ENCODE measurements at places on chromosomes 12 and 14. TPM values are rescaled to one million over a fixed set of nuclear protein-coding genes. Genes with fewer than 3 reads are reported as not detected.

DNA sequence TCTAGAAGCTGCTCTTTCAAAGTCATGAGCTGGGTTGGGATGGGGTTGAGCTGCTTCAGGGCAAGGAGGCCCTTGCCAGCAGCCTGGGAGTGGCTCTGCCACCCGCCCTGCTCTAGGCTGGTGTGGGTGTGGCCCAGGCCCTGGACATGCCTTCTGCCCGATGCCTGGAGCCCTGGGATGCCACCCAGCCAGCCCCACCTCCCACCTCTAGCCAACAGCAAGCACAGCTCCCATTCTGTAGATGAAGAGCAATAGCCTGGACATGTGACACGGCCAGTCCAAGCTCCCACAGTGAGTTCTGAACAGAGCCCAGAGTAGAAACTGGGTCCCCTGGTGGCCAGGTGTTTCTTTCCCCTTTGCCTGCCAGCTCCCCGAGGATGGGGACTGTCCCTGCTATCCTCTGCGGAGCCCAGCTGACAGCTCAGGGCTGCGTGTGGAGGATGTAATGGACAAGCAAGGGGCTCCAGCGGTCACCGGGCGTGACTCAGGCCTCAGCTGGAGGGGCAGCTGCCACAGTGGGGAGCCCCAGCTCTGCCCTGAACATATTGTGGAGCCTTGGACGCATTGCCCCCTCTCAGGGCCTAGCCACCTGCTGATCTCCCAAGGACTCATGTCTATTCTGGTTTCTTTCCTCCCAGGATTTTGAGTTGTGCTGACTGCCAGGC lies 165.2 kb downstream of the TSPAN9 start:
- DNase-seq: no peak
- H3K27me3 ChIP-seq: no peaks in the 10 kb centered on the region
- no peaks in the 10 kb centered on the region for H3K36me3 ChIP-seq
- H3K4me1 ChIP-seq: no peaks in the 10 kb centered on the region
- H3K27ac ChIP-seq: no peak overlapping the region
- no peak overlapping the region for H3K4me3 ChIP-seq

Gene VRTN
- total RNA-seq: not detected

DNA sequence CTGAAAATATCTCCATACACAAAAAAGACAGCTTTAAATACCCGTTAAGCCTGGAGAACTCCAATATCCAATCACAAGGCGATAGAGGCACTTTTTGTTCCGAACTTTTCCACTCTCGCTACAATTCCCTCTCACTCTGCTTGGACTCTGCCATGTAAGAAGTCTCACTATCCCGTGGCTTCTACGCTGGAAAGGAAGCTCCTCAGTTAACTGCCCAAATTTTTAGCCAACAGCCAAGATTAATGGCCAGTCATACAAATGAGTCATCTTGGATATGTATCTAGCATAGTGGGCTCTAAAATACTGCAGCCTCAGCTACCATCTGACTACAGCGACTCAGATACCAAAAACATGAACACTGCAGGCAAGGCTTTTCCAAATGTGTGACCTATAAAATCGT lies 45.5 kb upstream of the RERGL start:
- DNase-seq: no peak
- no peak overlapping the region for H3K27ac ChIP-seq
- H3K27me3 ChIP-seq: no peaks in the 10 kb centered on the region
- no peaks in the 10 kb centered on the region for H3K4me1 ChIP-seq
- H3K36me3 ChIP-seq: no peaks in the 10 kb centered on the region

DNA sequence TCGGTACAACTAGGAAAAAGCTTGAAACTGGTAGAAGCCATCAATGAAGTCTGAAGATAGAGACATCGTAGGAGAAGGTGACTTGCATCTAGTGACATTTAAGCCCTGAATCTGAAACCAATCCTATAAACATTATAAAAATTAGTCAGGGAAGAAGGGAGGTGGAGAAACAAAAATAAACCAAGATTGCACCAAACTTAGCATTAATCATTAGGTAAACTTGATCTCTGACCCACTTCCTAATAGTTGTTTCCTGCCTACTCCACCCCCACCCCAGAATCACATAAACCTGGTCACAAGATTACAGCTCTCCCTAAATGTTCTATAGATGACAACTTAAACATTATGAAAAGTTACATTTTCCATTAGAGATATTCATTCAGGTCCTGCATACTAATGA lies 40.4 kb downstream of the TSPAN19 start:
- peak overlapping the region; percentile 63 for H3K27ac ChIP-seq
- peaks cover 6% of the 10 kb centered on the region for H3K4me1 ChIP-seq
- no peaks in the 10 kb centered on the region for H3K27me3 ChIP-seq
- H3K4me3 ChIP-seq: no peak overlapping the region
- H3K36me3 ChIP-seq: no peaks in the 10 kb centered on the region

- no peak overlapping the region for H3K27ac ChIP-seq
- no peak overlapping the region for H3K4me3 ChIP-seq
- no peaks in the 10 kb centered on the region for H3K36me3 ChIP-seq
- DNase-seq: no peak
Measured at GRCh38 chr14:38790916-38791315, 312.1 kb downstream of the SEC23A start.

DNA sequence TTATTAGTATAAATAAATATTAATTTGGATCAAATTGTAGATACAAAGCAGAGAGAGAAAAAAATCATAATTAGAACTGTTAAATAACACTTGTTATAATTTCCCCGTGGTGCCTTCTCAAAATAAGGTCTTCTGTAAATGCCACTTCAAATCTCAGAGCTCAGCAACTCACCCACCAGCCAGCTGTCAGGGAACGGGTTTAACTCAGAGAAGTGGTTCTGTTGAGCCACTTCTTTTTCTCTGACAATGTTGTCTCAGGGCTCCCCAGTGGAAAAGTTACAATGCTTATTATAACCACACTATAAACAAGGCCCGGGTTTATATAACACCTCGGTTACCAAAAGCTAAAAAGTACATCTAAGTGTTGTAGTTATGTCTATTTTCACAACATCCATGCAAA lies 452.6 kb downstream of the GLT1D1 start:
- no peak for DNase-seq
- H3K27me3 ChIP-seq: no peaks in the 10 kb centered on the region
- H3K4me3 ChIP-seq: no peak overlapping the region
- no peaks in the 10 kb centered on the region for H3K36me3 ChIP-seq
- no peak overlapping the region for H3K27ac ChIP-seq

Gene MYF5
- total RNA-seq: not detected

GRCh38 chr12:96687719-96688118 lies 198.3 kb downstream of the CFAP54 start:
- H3K4me1 ChIP-seq: no peaks in the 10 kb centered on the region
- H3K36me3 ChIP-seq: no peaks in the 10 kb centered on the region
- DNase-seq: no peak
- peaks cover 2% of the 10 kb centered on the region for H3K27me3 ChIP-seq
- H3K4me3 ChIP-seq: no peak overlapping the region

DNA sequence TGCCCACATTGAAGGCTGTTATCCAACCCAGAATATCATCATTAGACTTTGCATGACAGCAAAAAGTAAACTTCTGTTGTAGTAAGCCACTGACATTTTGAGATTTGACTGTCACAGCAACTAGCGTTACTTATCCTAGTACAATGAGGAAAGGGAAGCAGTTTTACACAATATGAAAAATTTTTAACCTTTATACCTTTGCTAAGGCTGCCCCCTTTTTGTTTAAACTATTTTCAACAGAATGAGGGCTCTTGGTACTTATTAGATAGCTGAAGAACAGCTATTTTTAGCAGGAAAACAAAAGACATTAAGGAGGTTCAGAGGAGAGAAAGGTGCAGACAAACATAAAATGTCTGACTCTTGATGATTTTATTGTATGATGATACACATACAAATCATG lies 23.4 kb upstream of the TMX1 start:
- H3K27me3 ChIP-seq: no peaks in the 10 kb centered on the region
- H3K4me1 ChIP-seq: no peaks in the 10 kb centered on the region
- H3K4me3 ChIP-seq: no peak overlapping the region
- no peak overlapping the region for H3K27ac ChIP-seq
- no peak for DNase-seq

Gene TSPAN19
- total RNA-seq: not detected

DNA sequence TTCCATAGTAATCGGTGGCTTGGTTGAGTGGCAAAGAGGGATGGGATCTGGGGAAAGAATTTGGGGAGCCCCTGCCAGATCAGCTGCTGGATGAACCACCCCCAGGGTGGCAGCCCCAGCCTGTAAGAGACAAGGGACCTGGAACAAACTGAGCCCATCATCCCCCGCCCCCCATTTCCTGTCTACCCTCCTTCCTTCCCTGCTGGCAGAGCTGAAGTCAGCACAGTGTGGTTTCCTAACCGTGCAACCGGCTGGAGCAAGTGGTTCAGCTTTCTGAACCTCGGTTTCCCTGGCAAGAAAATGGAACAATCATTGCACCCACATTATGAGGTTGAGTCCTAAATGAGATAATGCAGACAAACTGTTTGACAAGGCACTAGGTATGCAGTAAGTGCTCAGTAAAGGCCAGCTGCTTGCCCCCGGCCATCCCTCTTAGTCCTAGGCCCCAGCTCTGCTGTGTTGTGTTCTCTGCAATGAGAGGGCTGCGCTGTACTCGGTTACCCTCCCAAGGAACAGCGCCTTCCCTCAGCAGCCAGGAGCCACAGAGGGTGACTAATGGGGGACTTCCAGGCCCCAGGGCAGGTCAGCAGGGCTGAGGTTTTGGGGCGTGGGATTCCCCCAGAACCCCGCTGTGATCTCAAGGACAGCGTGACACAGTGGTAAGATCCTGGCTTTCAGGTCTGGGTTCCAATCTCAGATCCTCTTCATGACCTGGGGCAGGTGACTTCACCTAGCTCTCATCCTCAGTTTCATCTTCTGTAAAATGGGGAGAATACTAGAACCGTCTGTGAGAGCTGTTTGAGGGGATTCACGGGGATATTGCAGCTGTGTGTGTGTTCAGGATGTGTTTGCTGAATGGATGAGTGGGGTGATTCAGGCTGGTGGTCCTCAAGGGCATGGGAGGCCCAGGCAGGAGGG lies 16.5 kb downstream of the SELPLG start:
- peaks cover 77% of the 10 kb centered on the region for H3K4me1 ChIP-seq
- peak overlapping the region; percentile 82 for H3K27ac ChIP-seq
- H3K36me3 ChIP-seq: peaks cover 18% of the 10 kb centered on the region
- H3K27me3 ChIP-seq: no peaks in the 10 kb centered on the region
- H3K4me3 ChIP-seq: peak overlapping the region; percentile 57

DNA sequence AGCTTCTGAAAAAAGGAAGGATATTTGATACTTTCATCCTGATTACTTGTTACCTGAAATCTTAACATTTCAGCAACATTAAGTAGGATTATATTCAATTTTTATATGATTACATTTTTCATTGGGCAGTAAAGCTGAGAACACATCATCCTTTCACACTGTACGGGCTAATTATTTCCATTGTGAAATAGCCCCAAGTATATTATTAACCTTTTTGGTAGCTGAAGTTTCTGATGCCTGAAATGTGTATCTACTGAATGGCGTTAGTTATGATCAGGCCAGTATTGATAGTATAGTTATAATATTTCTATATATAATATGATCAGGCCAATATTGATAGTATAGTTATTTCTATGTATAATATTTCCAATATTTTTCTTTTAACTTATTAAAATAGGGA lies 10.1 kb downstream of the SPATS2 start:
- H3K27me3 ChIP-seq: no peaks in the 10 kb centered on the region
- H3K27ac ChIP-seq: no peak overlapping the region
- H3K36me3 ChIP-seq: no peaks in the 10 kb centered on the region
- no peak overlapping the region for H3K4me3 ChIP-seq

DNA sequence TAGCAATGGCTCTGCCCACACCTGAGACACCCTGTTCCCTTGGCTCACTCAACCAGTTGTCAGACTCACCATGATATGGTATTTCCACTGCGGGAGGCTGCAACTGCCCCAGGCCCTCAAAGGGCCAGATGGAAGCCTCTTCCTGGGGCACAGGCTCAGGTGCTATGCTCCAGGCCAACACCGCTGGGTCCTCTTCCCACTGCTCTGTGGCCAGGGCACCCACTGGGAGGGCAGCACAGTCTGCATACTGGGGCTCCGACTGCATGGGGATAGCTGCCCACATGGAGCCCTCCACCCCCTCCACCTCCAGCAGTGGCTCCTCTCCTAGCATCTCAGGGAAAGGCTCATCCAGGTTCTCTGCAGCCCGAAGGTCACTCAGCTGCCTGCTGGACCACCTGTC lies 3.7 kb downstream of the ANGEL1 start:
- peaks cover 40% of the 10 kb centered on the region for H3K4me1 ChIP-seq
- H3K27me3 ChIP-seq: no peaks in the 10 kb centered on the region
- no peak overlapping the region for H3K27ac ChIP-seq
- peaks cover 10% of the 10 kb centered on the region for H3K36me3 ChIP-seq

Gene TOX4
- 68.9 TPM for total RNA-seq

DNA sequence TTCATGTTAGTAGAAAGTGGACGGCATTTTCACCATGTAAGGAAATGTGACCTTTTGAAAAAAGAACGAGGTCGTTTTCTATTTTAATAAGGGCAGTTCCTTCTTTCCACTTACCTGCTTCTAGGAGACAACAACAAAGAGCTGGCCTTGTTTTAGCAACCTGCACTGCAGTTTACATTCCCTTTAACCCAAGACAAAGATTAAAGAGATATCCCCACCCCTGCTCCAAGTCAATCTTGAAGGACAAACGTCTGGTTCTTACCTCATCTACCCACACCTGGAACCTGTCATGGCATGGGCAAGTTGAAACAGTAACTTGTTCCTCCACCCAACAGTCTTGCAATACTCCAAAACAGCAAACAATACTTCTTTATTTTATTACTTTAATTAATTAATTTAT lies 32.7 kb downstream of the ZCCHC8 start:
- DNase-seq: no peak
- no peak overlapping the region for H3K4me3 ChIP-seq
- H3K27ac ChIP-seq: no peak overlapping the region
- H3K36me3 ChIP-seq: peaks cover 2% of the 10 kb centered on the region
- no peaks in the 10 kb centered on the region for H3K27me3 ChIP-seq

GRCh38 chr14:59419303-59419702 lies 45.9 kb downstream of the GPR135 start:
- no peaks in the 10 kb centered on the region for H3K4me1 ChIP-seq
- H3K27ac ChIP-seq: no peak overlapping the region
- no peak overlapping the region for H3K4me3 ChIP-seq
- no peaks in the 10 kb centered on the region for H3K36me3 ChIP-seq

Gene PARP2
- 31.1 TPM for total RNA-seq

DNA sequence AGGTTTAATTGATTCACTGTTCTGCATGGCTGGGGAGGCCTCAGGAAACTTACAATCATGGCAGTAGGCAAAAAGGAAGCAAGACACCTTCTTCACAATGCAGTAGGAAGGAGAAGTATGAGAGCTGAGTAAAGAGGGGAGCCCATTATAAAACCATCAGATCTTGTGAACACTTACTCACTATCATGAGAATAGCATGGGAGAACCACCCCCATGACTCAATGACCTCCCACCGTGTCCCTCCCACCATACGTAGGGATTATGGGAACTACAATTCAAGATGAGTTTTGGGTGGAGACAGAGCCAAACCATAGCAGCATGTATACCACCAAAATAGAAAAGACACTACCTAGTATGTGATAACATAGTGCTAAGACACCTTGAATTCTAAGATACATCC lies 2.9 kb upstream of the HMGA2 start:
- H3K4me3 ChIP-seq: no peak overlapping the region
- DNase-seq: no peak
- H3K36me3 ChIP-seq: peaks cover 5% of the 10 kb centered on the region
- no peak overlapping the region for H3K27ac ChIP-seq
- peaks cover 24% of the 10 kb centered on the region for H3K4me1 ChIP-seq

- no peak overlapping the region for H3K27ac ChIP-seq
- H3K36me3 ChIP-seq: peaks cover 7% of the 10 kb centered on the region
- no peak overlapping the region for H3K4me3 ChIP-seq
- DNase-seq: no peak
- H3K27me3 ChIP-seq: no peaks in the 10 kb centered on the region
Measured at GRCh38 chr12:94277426-94278000, 129.1 kb downstream of the PLXNC1 start.

Data from activated T-cell treated with anti-CD3 and anti-CD28 coated beads, Interleukin-2, amount 50 U/mL, for 72 hours (primary cell).